Right ventricle myocardium inferior (tissue), 1 donor: ENCODE measurements at places on chromosomes 6 and 20. TPM values are rescaled to one million over a fixed set of nuclear protein-coding genes. Genes with fewer than 3 reads are reported as not detected.

DNA sequence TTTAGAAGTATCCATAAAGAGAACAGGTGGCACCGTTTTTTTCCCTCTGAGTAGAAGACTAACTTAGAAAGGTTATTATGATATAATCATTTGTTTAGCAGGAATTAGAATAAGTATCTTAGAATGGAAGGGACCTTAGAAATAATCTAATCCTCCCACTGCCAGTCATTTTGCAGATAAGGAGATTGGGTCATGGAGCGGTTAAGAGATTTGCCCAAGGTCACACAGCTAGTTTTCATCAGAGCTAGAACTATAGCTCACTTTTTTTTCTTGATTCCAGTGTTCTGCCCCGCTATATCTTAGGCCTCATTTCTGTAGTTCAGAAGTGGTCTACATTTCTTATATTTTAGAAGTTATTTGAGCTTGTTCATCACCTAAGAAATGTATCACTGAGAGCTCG lies 139.6 kb downstream of the PRL start:
- DNase-seq: no peak

DNA sequence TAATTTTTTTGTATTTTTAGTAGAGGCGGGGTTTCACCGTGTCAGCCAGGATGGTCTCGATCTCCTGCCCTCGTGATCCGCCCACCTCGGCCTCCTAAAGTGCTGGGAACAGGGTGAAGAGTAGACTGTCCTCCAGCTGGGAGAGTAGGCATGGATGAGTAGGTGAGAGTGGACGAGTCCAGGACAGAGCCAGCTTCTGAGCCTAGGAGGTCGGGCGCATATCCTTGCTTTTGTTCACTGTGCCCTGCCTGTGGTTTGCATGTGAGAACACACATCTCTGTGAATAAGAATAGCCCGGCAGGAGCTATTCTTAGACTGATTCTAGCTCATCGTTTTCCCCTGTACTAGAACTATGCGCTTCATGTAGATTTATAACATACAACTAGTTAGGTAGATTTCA lies 78.3 kb downstream of the RPP40 start:
- DNase-seq: no peak

DNA sequence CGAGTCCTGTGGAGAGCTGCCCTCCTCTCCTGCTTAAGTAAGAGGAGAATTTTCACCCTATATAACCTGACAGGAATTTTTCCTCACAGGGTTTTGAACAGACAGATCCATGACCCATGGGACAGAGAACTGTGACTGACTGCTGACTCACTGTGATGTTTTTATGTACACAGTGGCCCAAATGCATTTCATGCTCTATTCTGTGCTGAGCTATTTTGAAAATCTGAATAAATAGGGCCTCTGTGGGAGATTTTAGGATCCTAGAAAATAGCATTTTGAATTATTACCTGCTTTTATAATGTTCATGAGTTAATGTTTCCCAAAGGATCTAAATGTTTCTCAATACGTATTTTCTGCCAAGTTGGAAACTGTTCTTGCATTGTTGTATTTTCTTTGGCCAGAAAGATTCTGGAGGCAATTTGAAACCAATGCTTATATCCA lies 577.4 kb downstream of the HTR1B start:
- no peak for DNase-seq

DNA sequence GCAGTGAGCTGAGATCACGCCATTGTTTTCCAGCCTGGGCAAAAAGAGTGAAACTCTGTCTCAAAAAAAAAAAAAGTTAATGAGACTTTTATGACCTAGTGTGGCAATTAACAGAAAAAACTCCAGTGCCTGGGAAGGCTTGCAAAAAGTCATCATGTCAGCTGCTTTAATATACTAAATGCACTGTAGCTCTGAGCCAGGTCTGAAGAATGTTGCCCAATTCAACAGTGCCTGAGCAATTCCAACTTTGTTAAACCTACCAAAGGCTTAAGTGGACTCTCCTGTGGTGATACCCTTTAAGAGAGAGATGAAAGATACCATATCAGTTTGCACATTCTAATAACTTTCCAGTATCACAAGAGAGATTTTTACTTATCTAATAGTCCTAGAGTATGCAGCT lies 6.5 kb upstream of the ROS1 start:
- no peak for DNase-seq

DNA sequence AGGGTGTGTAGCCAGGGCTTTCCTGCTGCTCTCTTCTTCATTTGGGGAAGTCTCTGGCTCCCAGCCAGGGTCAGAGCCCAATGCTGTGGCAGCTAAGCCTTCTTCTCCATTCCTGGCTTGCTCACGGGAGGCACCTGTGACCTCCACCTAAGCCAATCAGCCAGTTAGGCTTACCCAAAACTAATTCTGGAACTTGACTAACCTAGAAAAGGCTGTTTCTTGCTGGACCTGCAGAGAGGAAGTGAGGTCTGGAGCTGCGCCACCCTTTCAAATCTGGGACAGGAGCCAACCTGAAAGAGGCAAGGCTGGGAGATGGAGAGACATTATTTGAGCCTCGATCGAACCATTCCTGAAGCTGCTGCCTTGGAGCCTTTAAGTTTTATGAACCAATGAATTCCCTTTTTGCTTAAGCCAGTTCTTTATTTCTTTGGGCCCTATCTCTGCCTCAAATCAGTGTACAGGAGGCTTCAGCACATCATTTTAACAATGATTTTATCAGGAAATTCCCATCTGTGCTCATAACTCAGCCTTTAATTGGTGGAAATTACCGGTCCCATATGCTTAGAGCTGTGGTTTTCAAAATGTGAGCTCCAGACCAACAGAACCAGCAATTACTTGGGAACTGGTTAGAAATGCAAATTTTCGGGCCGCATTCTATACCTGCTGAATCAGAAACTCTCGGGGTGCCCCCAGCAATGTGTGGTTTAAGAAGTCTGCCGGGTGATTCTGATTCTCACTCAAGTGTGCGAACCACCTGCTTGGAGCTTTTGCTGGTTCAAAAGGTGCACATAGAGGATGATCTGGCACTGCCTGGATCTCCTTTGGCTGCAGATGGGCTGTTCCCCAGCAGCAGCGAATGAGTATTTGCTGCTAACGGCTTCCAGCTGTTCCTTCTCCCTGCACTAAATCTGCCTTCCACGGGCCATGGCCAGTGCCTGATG lies 97.4 kb upstream of the RNF24 start:
- DNase-seq: no peak

- no peak for DNase-seq
These were observed 133.1 kb upstream of the MLN start for GRCh38 chr6:33936886-33937285.

- no peak for DNase-seq
These were observed 21.2 kb upstream of the NHSL1 start for GRCh38 chr6:138520463-138520862.

DNA sequence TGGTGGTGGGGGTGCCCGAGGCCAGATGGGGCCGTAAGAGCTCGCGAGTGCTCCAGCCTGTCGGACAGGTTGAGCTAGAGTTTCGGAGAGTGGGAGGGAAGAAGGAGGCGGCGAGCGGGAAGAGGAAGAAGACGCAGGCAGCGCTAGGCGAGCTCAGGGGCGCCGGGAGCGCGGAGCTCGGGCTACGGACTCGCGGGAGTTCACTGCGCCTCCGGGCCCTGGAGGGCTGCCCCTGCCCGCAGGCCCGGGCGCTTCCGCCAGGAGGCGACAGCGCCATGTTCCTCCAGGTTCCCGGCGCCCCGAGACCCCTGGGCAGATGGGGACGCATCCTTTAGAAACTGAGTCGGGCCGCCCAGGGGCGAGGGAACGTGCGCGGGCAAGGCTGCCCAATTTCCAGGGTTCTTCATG lies 984 bp downstream of the TFAP2C start:
- no peak for DNase-seq

- DNase-seq: no peak
These were observed 2.2 kb upstream of the PTPRA start for GRCh38 chr20:2871111-2871465.

- no peak for DNase-seq
These were observed 60.3 kb downstream of the ME1 start for GRCh38 chr6:83370567-83370966.

DNA sequence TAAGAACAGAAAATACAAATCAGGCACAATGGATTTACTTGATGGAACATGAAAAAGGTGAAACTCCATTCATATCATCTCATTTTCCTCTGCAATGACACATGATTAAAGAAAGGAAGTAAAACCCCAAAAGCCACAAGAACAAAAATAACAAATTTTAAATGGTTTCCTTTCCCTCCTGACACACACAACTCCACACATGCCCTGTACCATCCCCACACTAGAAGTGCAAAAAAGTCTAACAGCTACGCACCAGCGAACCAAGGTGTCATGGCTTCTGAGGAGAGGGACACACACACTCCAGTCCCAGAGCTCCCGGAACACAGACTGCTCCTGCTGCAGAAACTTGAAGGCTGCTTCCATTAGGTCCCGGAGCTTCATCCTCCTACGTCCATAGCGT lies 25.3 kb downstream of the MDN1 start:
- DNase-seq: no peak

DNA sequence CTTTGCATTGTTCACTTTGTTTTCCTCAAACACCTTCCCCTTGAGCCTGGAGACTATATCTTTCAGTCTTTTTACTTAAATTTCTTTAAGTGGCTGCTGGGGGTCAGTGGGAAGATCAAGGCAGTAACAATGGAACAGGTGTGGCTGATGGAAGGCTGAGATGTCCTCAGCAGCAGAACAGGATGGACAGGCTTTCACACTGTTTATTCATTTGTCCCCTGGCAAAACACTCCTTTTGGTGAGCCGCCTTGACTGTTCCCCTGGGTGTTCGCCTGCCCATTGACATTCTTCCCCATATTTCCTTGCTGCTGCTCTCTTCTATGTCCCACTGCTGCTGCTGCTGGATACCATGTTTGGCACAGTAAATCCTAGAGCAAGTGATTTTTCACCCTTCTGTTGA lies 38.1 kb downstream of the RNF144B start:
- DNase-seq: no peak

DNA sequence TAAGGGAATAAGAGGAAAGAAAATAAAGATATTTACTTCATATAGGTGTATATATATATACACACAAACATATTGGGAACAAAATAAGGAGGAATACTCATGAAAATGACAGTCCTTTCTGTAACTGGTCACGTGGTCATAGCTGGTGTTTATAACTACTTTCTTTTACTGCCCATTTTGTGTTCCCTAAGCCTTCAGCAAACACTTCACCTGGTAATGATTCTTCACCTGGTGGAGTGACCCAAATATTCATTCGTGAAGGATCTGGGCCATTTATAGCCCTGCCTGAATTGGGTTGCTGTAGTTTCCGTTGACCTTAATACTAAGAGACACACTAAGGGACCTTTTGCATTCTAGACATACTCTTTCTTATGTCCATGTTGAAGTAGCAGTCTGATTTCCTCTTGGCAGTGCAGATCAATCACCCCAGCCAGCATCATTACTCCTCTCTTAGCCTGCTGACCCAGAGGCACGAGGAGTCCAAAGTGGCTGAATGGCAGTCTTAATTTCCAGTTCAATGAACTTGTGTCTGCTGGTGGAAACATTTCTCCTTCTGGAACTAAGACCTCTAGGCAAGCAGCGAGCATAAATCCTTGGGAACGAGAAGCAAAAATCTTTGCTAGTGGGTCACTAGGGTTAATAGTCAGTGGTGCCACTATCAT lies 39.9 kb upstream of the IYD start:
- no peak for DNase-seq

DNA sequence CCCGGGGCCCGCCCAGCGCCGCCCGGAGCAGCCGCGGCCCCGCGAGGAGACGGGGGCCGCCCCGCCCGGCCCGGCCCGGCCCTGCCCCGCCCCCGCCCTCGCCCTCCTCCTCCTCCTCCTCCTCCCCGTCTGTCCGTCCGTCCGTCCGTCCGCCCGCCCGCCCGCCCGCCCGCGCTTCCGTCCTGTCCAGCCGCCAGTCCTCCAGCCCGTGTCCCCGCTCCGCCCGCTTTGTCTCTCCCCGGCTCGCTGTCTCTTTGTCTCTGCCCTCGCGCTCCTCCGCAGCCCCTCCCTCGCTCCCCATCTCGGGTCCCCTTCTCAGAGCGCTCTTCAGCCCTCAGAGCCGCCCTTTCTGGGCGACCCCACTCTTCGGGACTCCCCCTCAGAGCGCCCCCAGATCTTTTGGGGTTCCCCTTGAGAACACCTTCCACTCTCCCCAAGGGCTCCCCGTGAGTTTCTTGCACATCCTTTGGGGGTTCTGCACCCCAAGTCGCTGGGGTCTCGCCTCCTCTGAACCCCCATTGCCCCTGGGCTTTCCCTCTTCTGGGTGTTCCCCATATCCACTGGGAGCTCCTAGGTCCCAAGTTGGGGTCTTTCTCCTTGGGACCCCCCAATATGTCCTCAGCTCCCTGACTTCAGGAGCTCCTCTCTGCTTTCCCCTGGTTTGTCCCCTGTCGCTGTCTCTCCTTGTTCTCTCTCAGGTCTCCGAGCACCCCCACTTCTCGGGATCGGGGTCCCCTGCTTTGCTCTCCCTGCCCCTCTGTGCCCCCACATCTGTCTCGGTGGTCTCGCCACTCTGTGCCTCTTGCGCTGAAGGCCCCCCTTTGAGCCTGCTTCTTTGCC lies 79.5 kb upstream of the MYL9 start:
- DNase-seq: peak; percentile 90

DNA sequence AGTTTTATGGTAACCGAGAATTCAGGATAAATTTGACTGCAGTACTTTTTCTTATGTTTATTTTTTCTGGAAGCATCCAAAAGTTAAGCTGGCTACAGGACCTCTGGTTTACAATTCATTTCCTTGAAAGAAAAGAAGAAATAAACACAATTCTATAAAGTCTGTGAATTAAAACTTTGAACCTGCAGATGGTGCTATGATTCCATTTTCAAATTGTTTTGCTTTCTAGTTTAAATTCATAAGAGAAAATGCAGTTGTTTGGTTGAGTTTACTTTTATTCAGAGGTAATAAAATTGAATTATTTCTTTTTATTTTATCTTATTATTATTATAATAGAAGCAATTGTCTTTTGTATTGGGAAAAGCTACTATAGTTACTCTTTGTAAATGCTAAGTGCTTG lies 1.8 kb upstream of the VIP start:
- DNase-seq: no peak

DNA sequence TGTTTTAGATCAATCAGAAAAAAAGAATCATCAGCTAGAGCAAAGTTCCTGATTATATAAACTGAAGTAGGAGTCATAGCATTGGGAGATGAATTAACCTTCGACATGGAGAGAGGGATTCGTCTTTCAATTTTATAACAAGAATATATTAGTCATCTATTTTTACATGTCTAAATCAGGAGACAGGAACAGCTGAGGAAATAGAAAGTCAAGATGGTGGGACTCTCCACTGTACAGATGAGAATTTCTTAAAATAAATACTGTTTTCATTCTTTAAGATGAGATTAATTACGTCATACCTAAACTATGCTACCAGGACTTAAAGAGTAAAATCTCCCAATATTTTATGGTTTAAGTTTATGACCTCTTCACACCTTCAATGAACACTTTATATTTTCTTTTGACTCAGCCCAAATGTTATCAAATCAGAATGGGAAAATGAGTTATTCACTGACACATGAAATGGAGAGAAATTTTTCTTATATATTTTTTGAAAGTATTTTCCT lies 1137.7 kb downstream of the EPHA7 start:
- no peak for DNase-seq

DNA sequence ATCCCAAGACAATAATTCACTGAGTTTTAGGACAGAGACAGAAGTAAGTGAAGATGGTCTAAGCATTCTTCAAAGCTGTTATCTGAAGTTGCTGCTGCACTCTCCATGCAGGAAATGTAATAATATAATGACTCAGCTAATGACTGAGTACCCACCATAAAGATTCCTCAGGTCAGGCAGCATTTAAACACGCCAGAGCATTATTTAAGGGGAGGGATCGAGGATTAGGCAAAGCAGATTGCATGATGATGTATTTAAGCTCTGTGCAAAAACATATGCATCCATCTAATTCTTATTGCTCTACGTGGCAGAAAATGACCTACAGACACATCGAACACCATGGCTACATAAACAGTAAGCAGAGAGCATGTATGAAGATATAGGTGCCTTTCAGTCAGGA lies 216.4 kb downstream of the UNC5CL start:
- no peak for DNase-seq

Gene PHACTR1
- 116 TPM for total RNA-seq

Gene PLAGL1
- total RNA-seq: 13.1 TPM
